Regular cardiac myocyte (primary cell): ENCODE measurements at places on chromosomes 6 and 20. TPM values are rescaled to one million over a fixed set of nuclear protein-coding genes. Genes with fewer than 3 reads are reported as not detected.

Gene SLC25A27
- total RNA-seq, result 1.5 and 4.5 TPM in 2 replicates

Gene SLC13A3
- 0.38 and 2.3 TPM in 2 replicates for total RNA-seq

Gene SCUBE3
- total RNA-seq, result 26.5 and 132 TPM in 2 replicates

Gene TMEM244
- total RNA-seq, result not detected in 2 replicates

Gene ZNF165
- total RNA-seq, result 0.38 and 0.56 TPM in 2 replicates

Gene TRIM40
- total RNA-seq, result not detected in 2 replicates

Gene VGLL2
- not detected in 2 replicates for total RNA-seq

Gene PBOV1
- total RNA-seq, result not detected in 2 replicates

Gene GLP1R
- total RNA-seq, result under 0.01 TPM in 1 of 2 replicates, not detected in the other

Gene SLA2
- total RNA-seq, result under 0.01 TPM in 1 of 2 replicates, not detected in the other

Gene SLC17A2
- not detected in 2 replicates for total RNA-seq

Gene TP53TG5
- under 0.01 TPM in 1 of 2 replicates, not detected in the other for total RNA-seq

Gene EPHA7
- 0.28 and 1.3 TPM in 2 replicates for total RNA-seq

Gene MAS1
- under 0.01 TPM in 2 replicates for total RNA-seq

Gene KCNK5
- not detected in 2 replicates for total RNA-seq
